ENCODE measurements at places on chromosomes 12 and 14.

- DNase-seq = no peak
Measured at GRCh38 chr12:101813117-101813516, 17.6 kb downstream of the GNPTAB start.

GRCh38 chr14:96663491-96664067 is 133.6 kb upstream of the VRK1 start:
- DNase-seq = no peak

- DNase-seq = no peak
Measured at GRCh38 chr14:73695997-73696396, 18.2 kb downstream of the PNMA1 start.

DNA sequence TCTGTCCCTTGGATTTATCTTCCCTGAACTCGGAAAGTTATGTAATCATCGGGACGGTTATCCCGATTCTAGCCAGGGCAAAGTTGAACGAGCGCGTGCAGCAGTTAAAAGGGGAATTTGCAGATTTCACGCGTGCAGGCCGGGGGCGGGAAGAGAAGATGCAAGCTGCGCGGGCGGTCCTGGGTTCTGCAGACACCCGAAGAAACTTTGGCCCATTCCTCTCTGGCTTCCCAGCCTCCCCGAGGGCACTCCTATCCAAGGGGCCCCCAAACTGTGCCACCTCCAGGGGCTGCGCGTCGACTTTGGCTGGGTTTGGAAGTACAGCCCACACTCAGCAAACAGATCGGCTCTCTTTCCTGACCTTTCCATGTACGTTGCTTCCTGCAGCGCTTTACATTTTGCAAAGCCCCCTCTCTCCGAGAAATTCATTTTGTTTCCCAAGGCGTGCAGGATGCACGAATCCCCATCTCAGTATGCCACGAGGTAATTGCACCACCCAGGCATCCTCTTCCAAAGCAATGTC is 941 bp upstream of the PPP1CC start:
- DNase-seq = peak; percentile 39

- no peak for DNase-seq
Measured at GRCh38 chr12:3837049-3837448, 36.1 kb downstream of the PARP11 start.

- DNase-seq = no peak
Measured at GRCh38 chr12:81465191-81465590, 294.0 kb downstream of the PPFIA2 start.

DNA sequence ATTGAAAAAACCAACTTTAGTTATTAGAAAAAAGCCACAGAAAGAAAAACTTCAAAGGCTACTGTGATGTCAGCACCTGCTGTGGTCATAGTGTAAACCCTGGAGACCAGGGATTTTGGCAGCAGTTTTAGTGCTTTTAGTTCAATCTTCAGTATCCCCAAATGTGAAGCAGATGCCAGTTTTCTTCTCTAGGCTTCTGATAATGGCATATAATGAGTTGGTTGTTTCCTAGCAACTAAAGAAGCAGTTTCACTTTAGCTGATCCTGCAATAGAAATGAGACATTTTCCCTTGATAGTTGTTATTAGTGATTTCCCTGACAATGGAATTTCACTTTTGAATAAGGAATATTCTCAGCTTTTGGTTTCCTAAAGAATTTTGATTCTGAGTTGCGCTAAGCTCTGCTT is 131.2 kb downstream of the NUBPL start:
- DNase-seq = no peak

GRCh38 chr14:97757491-97757890 is 960.3 kb downstream of the VRK1 start:
- no peak for DNase-seq

DNA sequence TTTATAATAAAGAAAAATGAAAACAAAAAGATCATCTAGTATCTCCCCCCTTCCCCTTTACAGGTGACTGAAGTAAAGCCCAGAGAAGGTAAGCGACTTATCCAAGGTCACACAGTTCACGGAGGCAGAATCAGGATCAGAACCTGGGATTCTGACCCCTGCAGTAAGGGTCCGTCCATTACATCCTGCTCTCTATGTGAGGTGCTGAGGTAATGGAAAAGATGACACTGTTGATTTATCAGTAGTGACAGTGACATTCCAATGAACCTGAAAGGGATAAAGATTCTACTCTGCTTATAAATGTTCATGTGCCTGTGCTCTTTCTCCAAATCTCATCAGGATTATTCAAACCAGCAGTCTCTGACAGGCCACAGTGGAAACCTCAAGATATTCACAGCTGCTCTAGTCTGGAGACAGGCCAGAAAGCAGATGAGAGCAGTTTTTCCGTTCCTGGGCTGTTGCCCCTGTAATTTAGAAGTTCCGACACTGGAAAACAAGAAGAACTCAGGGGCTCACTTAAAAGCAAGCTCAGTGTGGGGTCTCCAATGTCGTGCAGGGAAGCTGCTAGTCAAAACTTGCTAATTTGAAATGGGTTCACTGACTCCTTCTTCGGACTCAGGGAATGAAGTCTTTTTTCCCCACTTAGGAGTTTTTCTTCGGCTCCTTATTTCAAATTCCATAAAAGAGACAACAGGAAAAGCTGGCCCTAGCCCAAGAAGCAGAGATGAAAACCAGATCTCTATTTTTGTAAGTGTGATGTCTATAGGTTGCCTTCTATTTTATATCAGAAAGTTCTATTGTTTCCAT is 131.8 kb upstream of the EEA1 start:
- DNase-seq = no peak

GRCh38 chr12:49019443-49020324 is 1.1 kb upstream of the PRKAG1 start:
- peak; percentile 59 for DNase-seq

DNA sequence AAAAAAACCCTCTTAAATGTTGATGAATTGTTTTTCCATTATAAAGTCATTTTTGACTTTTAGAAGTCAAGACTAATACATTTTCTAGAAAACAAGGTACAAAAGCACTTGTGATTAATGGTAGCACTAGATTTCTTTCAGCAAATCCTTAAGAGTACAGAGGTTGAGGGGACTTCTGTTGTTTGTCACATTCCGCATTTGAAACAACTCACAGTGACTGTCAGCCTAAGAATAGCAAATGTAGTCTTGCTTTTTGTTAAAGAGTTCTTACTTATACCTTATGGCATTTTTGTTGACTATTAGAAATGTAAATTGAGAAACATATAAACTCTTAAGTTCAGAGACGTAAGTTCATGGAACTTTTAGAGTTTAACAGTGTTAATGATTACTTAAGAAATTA is 16.4 kb downstream of the YARS2 start:
- no peak for DNase-seq

- DNase-seq = no peak
Measured at GRCh38 chr12:106722837-106723236, 51.6 kb upstream of the RIC8B start.

GRCh38 chr12:121893961-121894460 is 5.4 kb downstream of the PSMD9 start:
- peak; percentile 53 for DNase-seq

GRCh38 chr14:23641915-23642588 is 5.9 kb downstream of the DHRS2 start:
- DNase-seq = peak; percentile 3

- DNase-seq = no peak
Measured at GRCh38 chr14:78181270-78181669, 11.1 kb downstream of the NRXN3 start.

DNA sequence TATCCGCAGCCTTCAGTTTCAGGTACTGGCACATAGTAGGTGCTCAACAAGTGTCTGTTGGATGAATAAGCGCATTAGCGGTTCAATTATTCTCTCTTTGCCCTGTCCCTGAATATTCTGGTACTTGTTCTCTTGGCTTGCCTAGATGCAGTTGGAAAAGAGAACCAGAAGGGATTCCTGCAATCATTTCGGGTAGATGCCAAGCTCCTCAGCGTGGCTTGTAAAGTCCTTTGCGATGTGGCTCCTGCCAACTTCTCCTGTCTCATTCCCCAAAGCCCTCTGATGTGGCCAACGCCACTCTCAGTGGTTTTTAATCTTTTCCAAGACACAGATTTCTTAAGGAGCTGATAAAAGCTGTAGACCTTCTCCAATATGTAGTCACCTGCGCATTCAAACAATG is 230.3 kb downstream of the SUDS3 start:
- no peak for DNase-seq

- no peak for DNase-seq
Measured at GRCh38 chr12:61037792-61038191, 1222.4 kb upstream of the USP15 start.
